EL (cell line): ENCODE measurements at places on chromosomes 2 and 18.

GRCh38 chr2:199631129-199631528, 173.4 kb upstream of the SATB2 start:
- DNase-seq = no peak

DNA sequence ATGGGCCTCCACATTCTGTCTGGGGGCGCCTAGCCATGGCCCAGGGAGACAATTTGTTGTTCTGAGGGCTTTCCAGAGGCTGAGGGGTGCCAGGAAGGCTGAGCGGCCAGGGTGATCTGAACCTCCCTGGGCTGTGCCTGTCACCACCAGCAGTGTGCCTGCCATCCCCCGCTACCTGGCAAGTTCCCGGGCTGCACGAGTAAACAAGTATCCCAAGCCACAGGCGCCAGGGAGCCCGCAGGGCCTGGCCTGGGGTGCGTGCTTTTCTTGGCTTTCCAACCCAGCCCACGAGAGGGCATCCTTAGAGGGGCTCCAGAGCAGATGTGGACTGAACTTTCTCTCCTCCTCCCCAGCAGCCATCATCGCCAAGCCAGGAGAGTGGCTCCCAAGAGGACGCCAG, 35.1 kb upstream of the B3GNT7 start:
- DNase-seq = no peak

DNA sequence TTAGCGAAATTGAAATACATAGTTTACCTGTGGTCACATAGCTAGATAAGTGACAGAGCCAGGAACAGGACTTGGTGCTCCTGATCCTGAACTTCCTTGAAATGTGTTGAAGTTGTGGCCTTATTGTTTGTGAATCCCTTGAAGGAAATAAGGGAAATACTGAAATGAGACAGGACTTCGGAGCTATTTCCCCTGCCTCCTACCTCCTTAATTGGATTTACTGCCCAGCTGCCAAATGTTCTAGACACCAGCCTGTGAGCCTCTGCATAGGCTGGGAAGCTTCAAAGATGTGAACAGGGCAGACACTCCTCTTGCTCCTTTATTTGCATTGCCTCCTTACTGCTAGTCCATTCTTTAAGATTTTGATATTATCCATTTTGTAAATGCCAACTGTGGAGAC, 135.2 kb downstream of the PRPF40A start:
- DNase-seq = no peak

DNA sequence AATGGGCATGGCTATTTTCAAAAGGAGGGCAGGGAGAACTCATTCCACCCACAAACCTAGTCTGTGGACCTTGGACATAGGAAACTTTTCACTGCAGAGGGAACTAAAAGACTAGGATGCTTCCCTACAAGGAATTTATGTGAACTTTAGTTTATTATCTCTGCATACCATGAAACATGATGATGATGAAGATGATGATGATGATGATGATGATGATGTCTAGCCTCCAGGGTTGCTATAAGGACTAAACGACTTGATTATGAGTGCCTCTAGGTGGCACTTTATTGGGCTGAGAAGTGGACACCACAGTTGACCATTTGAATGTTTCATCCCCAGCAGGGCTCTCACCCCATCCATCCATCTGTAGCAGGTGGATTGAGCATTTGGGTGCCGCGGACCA, 260.0 kb upstream of the TCF4 start:
- DNase-seq = no peak

DNA sequence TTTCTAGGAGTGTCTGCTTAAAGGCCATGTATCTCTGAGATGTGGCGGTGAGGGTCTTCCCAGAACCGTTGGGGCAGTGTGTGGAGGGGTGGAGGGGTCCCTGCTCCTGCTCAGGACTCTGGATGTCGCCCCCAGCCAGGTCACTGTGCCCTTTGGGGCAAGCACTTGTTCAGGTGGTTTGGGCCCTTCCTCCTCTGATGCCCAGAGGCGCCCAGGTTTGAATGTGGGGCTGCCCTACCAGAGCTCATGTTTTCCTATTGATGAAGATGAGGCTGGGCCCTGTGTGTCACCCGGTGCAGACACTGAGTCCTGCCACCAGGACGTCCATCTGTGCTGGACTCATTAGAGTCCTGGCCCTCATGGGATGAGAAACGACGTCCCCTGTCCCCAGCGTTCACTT, 14.3 kb upstream of the PER2 start:
- no peak for DNase-seq
